ENCODE measurements at places on chromosomes 11 and 22.

DNA sequence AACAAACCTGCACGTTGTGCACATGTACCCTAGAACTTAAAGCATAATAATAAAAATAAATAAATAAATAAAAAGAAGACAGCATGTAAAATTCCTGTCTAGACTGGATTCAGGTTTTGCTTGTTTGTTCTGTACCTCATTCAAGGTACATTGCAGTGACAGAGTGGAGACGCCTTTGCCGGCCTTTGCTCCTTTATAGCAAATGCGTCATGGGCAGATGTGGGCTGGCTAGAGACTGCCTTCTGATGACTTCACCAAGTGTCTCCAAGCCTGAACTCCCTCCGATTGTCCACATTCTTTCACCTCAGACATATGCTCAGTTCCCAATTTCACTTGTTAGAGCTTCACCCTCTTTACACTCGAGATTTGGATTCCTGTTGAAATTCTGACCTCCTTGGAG, 147.8 kb upstream of the ARHGAP20 start:
- DNase-seq: no peak

DNA sequence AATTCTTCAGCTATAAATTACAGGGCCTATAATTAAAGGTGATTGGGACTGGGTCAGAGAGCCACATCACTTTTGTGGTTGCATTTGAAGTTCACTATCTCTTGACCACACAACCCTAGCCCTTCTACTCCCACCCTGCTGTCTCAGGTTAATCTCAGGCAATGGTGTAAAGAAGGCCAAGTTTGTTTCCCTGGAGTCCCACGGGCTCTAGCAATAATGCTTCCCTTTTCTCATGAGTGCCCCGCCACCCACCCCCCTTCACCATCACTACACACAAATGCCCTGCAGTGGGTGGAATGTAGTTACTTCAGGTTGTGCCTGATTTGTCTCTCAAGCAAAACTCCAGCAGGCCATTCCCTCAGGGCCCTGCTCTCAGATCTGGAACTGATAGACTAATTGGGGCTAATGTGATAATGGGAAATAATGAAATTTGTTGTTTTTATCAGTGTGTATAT, 1.8 kb upstream of the EHF start:
- DNase-seq: no peak

- DNase-seq: no peak
These were observed 704.8 kb downstream of the DLG2 start for GRCh38 chr11:84922212-84922805.

DNA sequence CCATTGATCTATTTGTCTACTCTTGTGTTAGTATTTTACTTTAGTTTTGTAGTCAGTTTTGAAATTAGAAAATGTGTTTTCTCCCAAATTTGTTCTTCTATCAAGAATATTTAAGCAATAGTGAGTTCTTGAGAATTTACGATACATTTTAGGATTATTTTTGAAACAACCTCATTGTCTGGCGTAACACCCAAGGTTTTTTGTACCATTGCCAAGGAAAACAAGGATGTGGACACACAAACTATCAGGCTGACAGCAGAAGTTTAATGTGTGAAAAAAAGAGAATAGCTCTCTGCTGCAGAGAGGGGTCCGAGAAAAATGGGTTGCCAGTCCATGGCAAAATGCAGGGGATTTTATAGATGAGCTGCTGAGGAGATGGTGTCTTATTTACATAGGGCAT, 865.1 kb upstream of the CNTN5 start:
- no peak for DNase-seq

All from frontal cortex (tissue), 4 donors.